Ureter (tissue), 1 donor: ENCODE measurements at places on chromosomes 2 and 18.

DNA sequence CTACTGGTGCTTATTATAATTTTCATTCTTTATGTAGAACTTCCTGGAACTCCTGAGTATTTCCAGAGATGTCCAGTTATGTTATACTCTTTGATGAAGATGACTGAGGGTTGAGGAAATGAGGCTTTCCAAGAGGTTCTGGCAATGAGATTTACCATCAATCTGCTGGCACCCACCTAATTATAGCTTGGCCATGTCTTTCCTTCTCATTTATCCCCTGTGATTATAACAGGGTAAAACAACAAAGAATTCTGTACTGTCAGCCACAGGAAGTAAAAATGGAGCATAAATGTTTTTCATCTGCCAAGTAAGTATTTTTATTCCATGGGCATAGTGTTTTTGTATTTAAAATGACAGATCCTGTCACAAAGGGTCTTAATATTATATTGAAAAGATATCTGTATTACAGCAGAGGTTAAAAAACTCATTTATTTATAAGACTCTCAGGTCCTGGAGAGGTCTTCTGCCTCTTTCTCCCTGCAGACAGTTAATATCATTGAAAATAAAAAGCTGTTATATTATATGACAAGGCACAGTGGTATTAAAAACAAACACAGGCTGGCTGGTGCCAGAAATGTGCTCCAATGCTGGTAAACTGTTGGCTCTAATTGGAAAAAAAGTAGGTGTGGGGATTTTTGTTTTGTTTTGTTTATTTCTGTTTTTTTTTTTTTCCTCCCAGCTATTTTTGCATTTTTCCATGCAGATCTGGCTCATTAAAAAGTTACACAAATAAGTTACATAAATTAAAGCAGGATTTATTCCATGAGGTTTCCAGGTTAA is 1764.1 kb upstream of the CELF4 start:
- DNase-seq: no peak

DNA sequence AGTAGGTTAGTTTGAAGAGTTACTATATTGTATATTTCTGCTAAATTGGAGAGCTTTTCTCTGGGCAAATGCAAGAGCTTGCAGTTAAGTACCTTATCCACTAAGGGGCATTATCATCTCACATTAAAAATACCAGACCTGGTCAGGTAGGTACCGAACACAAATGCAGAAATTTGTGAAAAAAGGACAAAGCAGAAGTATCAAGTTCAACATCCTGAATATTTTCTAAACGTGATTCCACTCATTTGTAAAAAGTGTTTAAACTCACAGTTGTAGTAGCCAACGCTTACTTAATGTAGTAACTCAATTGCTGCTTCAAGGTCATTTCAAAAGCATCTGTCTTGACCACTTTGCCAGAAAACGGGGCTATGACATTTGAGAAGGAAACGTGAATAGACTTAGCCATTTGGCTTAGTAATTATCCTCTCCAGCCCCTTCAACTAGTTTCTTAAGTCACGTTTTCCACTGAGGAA is 52.1 kb downstream of the CYRIA start:
- DNase-seq: no peak

DNA sequence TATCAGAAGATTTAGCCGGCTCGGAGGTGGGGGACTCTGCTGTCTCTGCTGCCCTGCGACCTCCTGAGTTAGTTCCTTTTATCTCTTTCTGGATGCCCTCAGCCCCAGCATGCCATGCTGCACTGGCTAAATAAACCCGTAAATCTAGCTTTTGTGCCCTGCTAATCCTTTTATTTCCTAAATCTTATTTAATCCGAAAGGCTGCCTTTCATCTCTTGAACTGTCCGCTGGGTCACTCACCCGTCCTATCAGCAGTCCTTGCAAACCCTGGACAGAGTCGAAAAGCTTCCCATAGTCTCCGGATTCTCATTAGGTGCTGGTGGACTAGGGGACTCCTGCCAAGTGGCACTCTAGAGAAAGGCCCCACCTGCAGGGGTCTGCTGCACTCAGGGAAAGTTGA is 122.0 kb upstream of the APCDD1 start:
- no peak for DNase-seq

GRCh38 chr2:71926089-71926447 is 221.6 kb downstream of the CYP26B1 start:
- no peak for DNase-seq

DNA sequence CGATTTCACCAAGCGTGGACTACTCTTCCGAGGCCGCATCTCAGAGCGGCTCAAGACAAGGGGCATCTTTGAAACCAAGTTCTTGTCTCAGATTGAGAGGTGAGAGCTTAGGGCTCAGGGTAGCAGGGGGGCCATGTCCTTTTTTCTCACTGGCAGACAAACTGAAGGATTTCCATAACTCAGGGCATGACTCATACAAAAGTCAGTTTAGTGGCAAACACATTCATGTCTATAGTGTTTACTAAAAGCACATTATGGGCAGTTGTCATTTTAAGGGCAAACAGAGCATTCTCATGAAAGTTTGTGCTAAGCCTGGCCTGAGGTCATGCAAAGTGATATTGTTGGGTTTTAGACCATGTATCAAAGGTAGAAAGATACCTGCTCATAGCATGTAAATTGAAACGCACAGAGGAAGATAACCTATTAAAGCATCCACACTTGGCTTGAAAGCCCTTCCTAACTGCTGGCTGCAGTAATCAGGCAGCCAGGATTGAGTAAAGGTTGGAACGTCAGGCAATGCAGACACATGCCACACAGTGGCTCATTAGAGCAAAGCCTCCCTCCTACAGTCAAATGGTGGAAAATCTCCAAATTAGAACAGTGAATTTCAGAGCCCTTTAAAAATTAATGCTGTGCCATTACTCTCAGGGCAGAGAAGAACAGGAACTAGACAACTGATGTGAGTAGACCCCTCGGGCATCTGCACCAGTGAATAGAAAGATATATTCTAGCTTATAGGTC is 54.2 kb downstream of the HK2 start:
- DNase-seq: no peak

DNA sequence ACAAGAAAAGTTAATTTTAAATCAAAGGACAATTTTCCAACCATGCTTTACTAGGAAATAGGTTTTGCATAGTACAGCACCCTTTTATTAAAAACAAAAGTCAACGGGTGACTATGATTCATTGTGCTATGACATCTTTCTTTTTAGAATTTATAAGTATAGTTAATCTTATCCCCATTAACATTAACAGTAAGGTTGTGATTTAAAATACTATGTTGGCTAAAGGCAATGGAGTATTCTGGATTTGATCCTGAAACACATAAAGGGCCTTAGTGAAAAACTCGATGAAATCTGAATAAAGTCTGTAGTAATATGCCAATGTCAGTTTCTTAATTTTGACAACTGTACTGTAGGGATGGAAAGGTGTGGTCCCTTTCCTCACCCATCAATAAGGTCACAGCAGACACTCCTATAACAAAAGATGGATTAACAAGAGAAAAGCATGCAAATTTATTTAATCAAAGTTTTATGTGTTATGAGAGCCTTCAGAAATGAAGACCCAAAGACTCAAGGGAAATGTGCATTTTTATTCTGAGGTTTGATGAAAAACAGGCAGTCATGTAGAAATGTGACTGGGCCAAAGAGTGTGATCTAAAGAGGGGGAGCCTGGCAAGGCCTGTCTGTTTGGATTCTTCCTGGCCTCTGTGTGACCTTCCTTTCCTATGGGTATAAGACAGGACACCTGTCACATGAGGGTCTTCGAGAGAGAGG is 731.4 kb downstream of the TSN start:
- DNase-seq: no peak

DNA sequence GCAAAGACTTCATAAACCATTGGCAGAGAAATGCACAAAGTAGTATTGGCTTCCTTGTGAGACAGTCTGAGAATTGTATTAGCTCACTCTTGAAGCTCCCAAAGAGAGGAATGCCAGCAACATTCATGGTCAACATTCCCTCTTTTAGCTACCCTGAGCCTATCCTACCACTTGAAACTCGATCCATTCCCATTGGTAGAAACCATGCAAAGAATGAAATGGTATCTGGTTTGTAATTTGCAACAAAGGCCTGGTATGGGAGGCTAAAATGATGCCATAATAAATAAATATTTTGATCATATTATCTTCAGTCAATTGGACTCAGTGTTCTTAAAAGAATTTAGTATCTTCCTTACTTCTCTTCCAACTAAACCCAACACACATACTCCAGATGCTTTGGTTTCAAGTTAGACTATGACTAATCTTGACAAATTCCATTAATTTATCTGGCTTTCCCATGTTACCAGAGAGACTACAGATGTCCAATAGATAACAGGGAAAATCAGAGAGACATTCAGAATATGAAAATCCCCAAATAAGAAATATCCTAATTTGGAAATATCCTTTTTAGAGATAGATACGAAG is 102.9 kb downstream of the DHRS9 start:
- no peak for DNase-seq

DNA sequence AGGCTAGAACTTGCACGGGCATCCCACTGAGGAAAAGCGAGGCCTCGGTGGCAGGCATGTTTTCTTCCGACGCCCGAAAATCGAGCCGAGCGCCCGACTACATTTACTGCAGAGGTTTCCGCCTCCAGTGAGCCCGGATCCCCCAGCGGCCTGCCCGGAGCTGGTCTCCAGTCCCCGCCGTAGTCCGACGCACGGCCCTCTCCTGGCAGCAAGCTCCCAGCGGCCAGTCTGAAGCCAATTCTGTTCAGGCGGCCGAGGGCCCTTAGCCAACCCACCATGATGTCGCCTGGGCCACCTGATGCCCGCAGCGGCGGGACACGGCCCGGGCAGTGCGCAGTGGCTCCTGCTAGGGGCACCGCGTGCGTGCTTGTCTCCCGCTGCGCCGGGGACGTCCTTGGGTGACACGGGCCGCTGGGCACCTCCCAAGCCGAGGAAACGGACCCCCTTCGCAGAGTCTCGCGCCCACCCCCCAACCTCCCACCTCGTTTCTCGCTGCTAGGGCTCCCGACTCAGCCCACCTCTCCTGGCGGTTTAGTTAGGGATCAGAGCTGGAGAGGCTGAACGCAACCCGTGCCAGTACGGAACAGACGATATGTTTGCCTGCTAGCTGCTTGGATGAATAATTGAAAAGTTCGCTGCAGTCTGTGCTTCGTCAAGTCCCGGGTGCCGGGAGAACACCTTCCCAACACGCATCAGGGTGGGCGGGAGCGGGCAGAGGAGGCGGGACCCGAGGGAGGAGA is 5.3 kb downstream of the ONECUT2 start:
- DNase-seq: no peak

- DNase-seq: no peak
Measured at GRCh38 chr18:2641638-2642037, 13.9 kb upstream of the SMCHD1 start.

DNA sequence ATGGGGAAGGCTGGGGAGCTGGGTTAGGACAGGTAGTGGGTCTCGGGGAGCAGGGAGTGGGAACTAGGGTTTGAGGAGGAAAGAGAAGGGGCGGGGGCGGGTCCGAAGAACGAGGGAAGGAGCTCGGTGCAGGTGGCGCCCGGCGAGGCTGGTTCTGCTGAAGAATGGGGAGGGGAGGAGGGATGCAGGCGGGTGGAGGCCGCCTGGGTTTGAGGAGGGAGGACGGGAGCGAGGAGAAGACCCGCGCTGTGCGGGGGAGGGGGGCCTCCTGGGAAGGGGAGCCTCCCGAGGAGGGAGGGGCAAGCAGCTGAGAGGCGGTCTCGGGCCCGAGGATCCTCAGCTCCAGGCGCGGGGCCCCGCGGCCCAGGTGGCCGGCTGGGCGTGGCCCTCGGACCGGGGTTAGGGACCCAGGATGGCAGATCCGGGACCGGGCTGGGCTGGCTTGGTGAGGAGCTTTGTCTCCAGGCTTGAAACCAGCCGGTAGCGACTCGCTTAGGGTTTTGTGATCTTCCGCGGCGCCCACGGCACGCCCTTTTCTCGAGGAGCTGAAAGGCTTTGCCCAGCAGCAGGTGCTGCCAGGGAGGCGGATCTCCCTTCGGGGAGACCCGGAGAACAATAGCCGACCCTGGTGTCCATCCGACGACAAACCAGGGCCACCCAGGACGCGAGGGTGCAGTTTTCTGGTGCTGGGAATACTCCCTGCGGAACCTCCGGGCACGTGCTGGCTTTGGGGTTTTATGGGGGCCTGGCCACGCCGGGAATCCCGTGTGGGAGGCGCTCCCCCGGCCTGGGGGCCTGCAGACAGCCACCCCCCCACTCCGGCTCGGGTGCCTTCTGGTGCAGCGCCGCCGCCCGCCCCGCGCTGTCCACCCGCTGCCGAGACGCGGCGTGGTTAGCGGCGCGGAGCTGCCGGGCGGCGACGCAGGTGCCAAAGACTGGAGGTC is 1.4 kb downstream of the DPYSL5 start:
- no peak for DNase-seq

DNA sequence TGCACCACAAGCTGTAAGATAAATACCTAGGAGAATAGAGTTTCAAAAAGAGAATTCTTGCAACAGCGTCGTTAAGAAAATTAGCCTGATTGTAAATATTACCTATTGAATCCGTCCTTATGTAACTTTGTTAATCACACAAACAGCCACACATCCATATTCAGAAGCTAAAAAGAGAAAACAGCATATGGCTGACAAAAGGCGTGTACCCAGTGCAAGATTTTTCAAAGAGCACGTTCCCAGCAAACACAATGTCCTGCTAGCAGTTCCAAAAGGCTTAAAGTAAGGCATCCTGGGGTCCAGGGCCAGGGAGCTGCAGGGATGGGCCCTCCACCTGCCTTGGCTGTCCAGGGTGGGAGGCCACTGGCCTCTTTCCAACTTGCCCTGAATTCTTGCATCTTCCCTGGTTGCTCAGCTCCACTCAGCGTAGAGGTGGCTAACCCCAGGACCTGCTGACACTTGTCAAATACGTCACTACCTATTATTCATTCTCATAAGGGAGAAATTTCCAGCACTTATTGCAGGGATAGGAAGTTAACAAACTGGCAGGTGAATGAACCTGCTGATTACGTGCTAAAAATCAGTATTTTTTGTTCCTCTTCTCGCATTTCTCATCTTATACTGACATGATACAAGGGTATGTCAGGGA is 102.1 kb upstream of the NEDD4L start:
- DNase-seq: no peak

DNA sequence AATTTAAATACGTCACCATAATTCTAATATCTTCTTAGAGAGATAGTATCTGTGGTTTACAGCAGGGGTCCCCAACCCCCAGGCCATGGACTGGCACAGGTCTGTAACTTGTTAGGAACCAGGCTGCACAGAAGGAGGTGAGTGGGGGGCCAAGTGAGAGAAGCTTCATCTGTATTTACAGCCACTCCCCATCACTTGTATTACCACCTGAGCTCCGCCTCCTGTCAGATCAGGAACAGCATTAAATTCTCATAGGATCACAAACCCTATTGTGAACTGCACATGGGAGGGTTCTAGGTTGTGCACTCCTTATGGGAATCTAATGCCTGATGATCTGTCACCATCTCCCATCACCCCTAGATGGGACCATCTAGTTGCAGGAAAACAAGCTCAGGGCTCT is 282.6 kb downstream of the ICOS start:
- DNase-seq: no peak
